ENCODE measurements at places on chromosomes 7 and 10. TPM values are rescaled to one million over a fixed set of nuclear protein-coding genes. Genes with fewer than 3 reads are reported as not detected.
A peak's percentile ranks its signal among the peaks of the same experiment; 100 is the strongest.

The LRGUK gene
- 1.0 TPM for total RNA-seq

- no peak for DNase-seq
Observed at GRCh38 chr7:107891636-107892366, 818 bp downstream of the DLD start.

The CRYGN gene
- total RNA-seq: 0.32 TPM

DNA sequence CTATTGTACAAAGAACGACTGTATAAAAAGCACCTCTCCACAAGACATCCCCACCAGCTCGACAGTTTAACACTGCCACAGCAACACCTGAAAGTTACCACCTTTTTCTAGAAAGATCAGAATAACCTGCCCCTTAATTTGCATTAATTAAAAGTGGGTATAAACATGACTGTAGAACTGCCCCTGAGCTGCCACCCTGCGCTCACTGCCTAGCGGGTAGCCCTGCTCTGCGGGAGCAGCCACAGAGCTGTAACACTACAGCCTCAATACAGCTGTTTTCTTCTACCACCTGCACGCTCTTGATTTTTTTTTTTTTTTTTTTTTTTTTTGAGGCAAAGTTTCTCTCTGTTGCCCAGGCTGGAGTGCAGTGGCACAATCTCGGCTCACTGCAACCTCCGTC is 140.9 kb downstream of the PARD3 start:
- DNase-seq: no peak

The OR13A1 gene
- not detected for total RNA-seq

The CALML3 gene
- not detected for total RNA-seq

DNA sequence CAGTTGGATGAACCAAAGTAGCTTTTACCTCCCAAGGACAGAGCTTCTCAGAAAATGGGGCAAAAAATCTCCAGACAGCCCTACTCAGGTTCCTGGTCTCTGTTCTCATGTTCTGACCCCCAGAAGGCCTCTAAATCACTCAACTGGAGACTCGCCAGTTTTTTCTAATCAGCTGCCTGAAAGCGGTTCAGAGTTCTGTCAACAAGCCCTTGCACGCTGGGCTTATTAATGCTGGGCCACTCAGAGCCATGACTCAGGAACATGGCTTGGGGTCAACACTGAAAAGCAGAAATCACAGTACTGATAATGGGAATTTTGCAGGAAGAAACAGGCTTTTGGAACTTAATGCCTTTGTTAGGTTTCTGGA is 15.3 kb downstream of the ECHDC3 start:
- DNase-seq: no peak

- peak; percentile 82 for DNase-seq
Observed at GRCh38 chr7:138460176-138460648, at the start of gene TRIM24. TRIM24 (plus strand) TSS chr7:138460259; CDS start chr7:138460549, 290 bp downstream.

The TAS2R41 gene
- total RNA-seq: not detected

DNA sequence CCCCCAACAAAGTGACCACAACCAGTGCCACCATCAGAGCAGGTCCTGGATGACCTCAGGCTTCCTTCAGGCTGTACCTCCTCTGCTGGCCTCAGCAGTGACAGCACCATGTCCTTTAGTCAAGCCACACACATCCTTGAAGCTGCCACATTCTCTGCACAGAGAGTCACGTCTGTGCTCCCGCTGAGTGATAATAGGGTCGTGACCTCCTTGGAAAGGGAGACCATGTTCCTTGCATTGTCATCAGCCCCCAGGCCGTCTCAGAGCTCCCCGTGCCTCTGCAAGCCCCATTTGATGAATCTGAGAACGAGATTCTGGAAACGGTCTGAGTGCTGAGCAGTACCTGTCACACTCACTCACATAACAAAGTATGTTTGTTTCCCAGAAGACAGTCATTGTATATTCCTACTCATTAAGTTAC is 106.5 kb upstream of the PRR15 start:
- DNase-seq: no peak

DNA sequence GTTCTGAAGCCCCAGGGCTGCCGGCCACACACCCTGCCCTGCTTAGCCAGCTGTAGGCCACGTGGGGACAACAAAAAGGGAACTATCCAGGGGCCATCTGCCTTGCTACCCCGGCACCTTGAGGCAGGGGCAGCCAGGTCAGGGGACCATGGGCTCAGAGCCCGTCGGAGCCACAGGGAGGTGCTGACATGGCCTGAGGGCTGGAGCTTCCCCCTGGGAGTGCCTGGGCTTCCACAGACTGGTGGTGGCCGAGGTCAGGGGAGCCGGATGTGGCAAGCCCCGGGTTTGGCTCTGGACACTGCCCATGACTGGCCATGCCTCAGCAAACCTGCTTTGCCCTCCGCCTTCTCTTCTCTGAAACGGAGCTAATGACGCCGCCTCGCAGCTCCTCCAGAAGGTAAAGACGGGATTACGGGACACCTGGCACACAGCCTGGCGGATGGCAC is 178.5 kb downstream of the EBF3 start:
- no peak for DNase-seq

The COL1A2 gene
- total RNA-seq: 110 TPM

DNA sequence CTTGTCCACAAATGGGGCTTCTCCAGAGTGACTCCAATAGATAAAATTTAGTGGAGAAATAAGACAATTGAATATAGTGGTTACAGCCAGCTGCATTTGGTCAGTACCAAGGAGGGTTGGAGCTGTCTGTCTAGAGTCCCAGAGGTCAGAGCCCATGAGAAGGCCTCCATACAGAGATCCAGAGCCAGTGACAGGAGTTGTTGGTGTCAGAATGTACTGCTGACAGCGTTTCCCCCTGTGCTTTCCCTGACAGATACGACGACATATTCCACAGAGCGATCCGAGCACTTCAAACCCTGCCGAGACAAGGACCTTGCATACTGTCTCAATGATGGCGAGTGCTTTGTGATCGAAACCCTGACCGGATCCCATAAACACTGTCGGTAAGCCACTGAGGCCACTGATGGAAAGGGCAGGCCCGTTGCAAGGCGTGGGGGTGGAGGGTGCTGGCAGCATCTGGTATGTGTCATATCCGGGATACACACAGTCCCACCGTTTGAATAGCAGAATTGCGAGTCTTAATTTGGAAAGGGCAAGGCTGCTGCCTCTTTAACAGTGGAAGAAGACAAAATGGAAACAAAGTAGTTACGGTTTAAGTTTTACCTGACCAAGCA is 483.6 kb downstream of the NRG3 start:
- DNase-seq: no peak

The DLX6 gene
- 0.26 TPM for total RNA-seq

GRCh38 chr7:157540020-157540419 is 203.2 kb downstream of the DNAJB6 start:
- no peak for DNase-seq

DNA sequence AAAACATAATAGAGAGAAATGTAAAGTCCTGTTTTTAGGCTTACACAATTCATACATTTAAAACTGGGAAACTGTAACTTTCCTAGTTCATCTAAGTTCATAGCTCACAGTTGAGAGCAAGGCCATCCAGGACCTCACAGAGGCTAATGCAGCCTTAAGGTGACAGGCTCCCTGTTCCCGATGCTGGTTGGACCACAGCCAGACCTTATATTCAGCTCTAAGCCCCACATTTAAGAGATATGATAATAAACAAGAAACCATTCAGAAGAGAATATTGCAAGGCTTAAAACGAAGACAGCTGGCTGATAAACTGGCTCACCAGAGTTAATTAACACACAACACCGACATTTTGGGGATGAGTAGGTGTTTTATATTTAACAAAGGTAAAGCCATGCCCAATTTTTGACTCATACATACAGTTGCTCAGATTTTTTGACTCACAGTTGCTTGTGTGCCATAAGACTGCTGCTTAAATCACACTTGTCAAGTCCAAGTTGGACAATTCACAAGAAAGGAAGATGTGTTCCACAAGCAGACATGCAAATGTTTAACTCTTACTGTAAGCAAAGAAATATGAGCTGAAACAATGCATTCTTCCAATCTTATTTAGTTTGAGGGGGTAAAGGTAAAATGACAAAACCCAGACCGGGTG is 41.1 kb upstream of the TMEM213 start:
- no peak for DNase-seq

GRCh38 chr7:2108071-2108455 is 124.7 kb downstream of the MAD1L1 start:
- no peak for DNase-seq

The CDC123 gene
- total RNA-seq: 111 TPM

GRCh38 chr10:78659598-78659967 is 409.2 kb upstream of the ZMIZ1 start:
- no peak for DNase-seq

DNA sequence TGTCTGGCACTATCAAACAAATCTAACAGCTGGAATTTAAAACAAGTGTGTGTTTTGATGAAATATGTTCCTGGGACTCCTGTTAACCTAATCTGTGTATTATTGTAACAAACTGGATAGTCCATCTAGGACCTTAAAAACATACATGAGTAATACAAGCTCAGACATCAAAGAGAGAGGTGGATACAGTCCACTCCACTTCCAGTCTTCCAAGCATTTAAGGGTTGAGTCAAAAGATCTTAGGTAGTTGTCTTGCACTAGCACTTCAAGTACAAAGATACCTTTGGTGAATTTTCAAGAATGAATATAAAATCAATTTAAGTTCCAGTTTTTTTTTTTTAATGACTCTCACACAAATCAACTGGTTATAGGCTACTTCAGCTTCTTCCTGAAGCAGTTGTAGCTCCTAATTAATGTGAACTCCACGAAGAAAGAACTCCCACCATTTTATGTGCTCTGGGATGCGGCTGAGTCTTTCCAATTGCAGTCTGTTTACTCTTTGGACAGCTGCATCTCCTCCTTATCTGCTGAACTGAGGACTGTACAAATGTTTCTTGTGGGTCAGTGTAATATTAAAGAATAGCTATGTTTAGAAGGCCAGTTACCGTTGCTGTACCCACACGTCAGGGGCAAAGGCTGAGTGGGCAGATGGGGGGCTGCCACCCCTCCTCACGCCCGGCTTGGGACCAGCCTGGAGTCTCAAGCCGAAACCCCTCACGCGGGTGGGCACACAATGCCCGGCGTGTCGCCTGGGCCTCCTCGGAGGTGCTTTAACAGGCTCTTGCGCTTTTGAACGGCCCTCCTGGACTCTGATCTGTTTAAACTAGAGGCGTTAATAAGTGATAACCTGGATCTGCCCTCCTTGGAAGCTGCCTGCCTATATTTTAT is 2.9 kb upstream of the IGF2BP3 start:
- peak; percentile 27 for DNase-seq

DNA sequence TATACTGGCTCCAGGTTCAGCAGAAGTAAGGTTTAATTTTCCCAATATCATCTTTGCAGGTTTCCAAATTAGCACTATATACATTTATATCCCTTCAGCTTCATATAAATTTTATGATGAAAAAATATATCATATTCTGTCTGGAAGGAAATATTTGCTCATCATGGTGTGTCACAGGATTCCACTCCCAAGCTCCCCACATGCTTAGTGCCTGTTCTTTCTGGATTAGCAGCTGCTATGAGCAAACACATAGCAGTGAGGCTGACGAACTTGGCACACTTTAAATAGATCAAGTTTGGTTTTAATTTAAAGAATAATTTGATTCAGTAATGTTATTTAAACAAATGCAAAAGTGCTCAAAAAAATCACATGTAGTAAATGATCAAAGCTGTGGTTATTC is 251.9 kb downstream of the AGMO start:
- no peak for DNase-seq

The RBM20 gene
- total RNA-seq: 0.61 TPM

DNA sequence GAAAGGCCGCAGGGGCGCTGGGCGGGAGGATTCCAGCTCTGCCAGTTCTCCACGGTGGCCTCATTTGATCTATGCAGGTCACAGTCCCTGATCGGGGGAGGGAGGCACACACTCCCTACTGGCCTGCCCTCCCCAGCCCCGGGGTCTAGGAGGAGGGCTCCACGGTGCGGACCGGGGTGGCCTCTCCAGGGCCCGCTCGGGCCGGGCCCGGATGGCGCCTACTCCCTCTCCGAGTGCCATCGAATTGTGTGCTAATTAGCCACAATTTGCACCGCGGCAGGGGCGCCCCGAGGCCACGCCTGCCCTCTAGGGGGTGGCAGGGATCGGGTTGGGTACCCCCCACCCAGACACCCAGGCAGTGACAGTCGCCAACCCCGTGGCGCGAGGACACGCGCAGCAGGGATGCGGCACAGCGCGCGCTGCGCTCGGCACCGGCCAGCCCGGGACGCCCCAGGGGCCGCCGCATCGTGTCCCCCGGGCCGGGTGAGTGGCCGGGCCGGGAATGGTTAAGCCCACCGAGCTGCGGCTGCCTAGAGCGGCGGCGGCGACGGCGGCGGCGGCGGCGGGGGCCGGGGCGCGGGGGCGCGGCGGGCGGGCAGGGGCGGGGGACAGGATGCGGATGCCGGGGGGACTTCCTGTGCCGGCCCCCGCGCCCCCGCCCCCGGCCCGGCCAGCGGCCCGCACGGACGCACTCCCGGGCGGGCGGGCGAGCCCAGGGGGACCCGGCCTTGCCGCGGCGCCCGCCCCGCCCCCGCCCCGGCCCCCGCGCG is at the start of gene ZNF853:
TSS of gene ZNF853 (plus strand) at position 658 of the 770 bp plus-strand sequence. CDS start 565 bp downstream, outside the sequence.
- peak; percentile 35 for DNase-seq

DNA sequence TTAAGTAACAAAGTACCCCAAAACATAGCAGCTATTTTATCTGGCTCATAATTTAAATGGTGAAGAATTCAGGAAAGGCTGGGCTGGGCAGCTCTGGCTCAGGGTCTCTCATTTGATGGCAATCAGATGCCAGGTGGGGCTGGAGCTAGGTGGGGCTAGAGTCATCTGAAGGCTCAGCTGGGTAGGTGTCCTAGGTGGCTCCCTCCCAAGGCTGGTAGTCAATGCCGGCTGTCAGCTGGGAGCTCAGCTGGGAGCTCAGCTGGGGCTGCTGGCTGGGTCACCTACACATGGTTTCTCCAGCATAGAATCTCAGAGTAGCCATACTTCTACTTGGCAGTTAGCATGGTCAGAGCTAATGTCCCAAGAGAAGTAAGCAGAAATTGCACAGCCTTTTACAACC is 34.1 kb downstream of the OSBPL3 start:
- no peak for DNase-seq

DNA sequence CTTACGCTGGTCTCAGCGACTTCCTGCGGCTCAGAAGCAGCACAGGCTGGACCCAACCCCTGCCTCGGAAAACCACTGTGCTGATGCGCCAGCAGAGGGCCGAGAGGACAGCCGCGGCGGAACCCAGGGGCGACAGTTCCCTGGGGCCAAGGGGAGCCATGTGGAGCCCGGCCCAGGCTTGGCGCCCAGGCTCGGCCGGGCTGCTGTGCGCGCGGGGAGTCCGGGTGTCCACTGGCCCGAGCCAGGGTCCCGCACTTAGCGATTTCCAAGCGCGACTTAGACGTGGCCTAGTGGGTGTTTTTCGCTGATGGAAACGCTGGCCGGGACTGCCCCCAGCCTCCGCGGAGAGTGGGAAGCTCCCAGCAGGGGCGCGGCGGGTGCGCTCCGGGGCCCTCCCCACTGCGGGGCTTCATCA is 18.6 kb upstream of the ZNF32 start:
- DNase-seq: no peak

DNA sequence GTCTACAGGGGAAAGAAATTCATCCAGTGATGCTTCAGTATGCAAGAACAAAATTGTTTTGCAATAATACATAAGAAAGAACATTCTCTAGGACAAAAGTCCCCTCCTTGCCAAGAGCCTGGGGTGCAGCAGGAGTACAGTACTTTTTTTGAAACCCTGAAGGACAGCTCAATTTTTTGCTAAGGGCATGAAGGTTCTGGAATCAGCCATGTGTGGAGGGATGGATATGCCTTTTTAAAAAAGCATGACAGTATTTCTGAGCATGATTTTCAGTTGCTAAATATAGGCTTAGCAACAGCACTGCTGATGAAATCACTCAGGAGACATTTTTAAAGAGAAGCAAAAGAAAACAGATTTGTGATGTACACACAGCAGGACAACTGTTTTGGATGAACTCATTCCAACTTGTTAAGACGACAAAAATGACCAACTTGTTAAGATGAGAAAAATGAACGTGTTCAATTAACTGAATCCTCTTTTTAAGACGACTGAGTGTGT is 39.3 kb downstream of the HBP1 start:
- DNase-seq: no peak

The CYP2C19 gene
- not detected for total RNA-seq

The GJC3 gene
- 0.28 TPM for total RNA-seq

The DLX5 gene
- total RNA-seq: 0.70 TPM

All from neural crest cell (in vitro differentiated cells).